SK-N-DZ (cell line): ENCODE measurements at places on chromosomes 2 and 18.
A peak's percentile ranks its signal among the peaks of the same experiment; 100 is the strongest.

DNA sequence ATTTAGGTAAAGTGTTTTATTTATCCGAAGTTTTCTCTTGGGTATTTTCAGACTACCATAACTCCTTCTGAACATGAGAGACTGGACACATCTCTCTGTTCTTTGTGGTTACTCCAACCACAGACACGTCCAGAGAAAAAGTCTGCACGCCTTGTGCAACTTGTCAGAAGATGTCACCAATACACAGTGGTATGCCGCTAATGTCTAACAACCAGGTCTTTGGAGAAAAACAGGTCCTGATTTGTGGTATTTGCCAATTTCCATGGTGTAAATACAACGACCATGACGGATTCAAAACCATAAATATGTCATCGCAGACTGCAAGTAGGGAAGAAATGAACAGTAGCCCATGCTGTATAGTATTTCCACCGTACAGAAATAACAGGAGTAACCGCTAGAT, 620.6 kb upstream of the ID2 start:
- DNase-seq, result no peak

- no peak for DNase-seq
Measured at GRCh38 chr2:36952748-36953197, 13.6 kb downstream of the STRN start.

- DNase-seq, result no peak
Measured at GRCh38 chr2:169329688-169330554, 32.4 kb downstream of the LRP2 start.

DNA sequence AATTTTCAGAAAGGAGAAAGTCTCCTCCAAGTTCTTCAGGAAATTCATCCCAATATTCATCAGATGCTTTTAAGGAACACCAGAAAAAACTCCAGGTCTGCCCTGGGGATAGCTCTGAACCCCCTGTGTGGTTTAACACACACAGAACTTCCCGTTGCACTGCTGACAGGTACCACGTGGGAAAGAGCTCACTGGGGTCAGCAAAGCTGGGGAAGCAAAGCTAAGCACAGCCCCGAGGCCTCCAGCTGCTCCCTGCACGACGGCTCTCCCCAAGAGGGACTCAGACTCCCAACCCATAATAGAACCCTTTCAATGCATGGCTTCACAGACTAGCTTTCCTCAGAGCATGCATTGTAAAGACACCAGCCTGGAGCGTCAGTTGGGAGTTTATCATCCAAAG, 28.0 kb downstream of the ADI1 start:
- no peak for DNase-seq

GRCh38 chr2:76812156-76812555, 710.0 kb downstream of the LRRTM4 start:
- DNase-seq, result peak; percentile 18

GRCh38 chr18:23881778-23882177, 132.8 kb upstream of the TTC39C start:
- no peak for DNase-seq

DNA sequence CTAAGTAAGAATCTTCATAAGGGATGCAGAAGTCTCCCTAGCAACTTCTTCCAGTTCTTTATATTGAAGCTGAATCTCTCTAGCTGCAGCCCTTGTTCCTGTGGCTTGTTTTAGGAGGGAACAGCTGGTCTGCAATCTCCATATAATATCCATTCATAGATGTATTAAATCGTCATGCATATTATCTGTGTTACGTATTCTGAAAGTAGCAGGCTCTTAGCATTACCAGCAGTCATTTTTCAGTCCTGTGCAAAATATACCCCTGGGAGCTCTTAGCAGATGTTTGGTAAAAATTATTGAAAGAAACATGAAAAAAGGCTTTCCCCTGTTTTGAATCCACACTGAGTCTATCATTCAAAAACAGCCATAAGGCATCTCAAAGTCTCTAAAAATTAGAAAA, 385.3 kb downstream of the IRS1 start:
- no peak for DNase-seq

DNA sequence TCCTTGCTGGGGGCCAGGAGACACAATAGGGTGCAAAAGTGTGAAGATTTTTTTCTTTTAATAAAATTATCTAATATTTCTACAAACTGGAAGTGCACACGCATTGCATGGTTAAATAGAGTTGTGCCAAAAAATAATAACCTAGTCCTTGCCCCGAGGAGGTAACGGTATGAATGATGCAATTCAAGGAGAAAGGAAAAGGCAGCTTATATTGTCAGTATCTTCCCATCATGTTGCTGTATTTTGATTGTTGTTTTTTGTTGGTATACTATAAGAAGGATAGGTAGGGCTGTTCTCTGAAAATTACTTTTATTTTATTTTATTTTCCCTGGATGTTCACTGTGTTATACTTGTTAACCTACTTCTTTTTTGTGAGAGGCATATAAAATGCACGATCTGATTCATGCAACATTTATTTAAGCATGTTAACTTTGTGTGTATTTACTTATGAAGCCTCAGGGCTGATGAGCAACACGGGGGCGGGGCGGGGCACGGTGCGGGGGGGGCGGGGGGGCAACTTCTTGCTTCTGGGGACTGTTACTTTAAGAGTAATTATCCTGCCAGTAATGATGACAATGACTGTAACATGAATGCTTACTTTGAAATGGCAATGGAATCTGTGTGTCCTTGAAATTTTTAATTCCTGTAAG, 118.6 kb downstream of the AQP4 start:
- no peak for DNase-seq

DNA sequence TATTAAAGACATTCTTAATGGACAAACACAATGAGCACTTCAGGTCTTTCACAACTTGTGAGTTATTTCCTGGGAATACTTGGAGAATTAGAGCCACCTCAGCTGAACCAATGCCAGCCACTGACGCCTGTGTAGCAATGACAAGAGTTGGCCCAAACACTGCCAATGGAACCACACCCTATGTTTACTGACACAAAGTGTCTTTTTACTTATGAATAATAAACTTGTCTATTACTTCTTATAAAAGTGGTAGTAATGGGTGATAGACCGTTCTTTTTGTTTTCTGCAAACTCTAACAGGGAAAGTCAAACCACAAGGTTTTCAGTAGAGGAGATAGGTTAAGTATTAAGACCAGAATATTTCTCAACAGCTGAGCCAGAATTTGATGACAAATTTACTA, 12.5 kb upstream of the CHAC2 start:
- no peak for DNase-seq

DNA sequence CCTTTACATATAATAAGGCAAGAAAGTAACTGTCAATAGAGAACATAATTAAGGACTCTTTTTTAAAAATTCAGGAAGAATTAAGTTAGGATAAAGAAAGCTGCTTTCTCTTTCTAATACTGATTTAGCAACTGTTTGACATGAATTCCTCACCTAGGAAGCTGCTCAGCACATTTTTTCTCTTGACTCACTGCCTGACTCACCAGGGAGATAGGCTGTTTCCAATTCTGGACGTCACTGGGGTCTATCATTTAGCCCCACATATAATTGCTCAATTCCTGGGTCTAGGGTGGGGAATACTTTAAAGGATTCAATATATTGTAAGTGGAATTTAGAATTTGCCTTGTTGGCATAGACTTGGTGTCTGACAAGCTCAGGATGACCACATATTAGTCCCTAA, 50.8 kb upstream of the UGP2 start:
- DNase-seq, result no peak

GRCh38 chr2:120470041-120470965, 124.4 kb downstream of the INHBB start:
- DNase-seq, result no peak

DNA sequence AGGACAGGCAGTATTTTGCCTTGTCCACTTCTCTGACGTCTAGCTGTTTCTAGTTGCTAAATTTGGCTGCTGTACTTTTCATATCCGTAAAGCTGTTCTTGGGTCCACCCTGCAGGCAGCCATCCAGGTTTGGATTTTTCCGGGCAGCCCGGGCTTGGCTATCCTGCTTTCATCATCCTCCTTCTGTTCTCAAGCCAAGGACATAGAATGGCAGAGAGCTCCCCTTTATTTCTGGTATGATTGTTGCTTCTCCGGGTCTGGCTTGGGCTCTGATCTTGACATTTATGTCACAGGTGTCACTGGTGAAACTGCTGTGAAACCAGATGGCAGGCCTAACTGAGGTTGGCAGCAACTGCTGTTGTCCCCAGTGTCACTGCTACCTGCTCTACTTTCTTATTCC, 35.5 kb downstream of the SCN2A start:
- no peak for DNase-seq
